Effector memory CD4-positive, alpha-beta T cell (primary cell): ENCODE measurements at places on chromosomes 7 and 10.

GRCh38 chr7:25562673-25563182 lies 334.4 kb upstream of the NPVF start:
- no peak for DNase-seq

DNA sequence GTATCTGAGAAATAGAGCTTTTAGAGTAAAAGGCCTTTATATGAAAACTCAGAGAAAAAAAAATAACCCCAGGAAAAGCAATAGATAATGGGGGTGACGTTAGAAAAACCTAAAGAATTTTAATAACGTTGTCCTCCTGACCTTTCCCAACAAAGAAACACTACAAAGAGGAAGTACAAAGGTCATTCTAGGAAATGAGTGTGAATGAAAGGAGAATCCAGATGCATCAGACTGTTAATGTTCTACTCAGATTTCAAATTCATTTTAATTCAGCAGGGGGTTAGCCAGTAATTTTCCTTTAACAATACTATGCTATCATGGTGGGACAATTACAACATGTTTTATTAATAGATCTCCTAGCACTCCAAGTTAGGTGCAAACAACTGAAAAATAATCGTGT lies 73.8 kb upstream of the CDK1 start:
- DNase-seq = no peak

DNA sequence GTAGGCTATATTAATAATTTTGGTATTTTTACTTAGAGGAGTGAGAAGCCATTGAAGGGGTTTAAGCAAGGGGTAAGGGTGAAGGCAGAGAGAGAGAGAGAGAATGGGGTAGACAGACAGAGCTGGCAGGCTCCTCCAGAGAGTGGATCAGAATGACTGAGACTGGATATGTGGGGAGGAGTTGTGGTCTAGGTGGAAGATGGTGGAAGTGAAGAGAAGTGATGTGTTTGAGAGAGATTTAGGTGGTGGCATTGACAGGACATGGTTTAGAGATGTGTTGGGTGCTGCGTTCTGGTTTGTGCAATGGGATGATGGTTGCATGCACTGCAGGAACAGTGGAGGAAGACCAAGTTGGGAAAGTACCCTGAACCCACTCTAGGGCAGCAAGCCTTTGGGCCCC lies 92.2 kb downstream of the CCNY start:
- DNase-seq = no peak

- DNase-seq = no peak
These were observed 852.4 kb downstream of the SORCS1 start for GRCh38 chr10:106312087-106312486.

- no peak for DNase-seq
These were observed 61.8 kb downstream of the EEPD1 start for GRCh38 chr7:36214608-36215456.

DNA sequence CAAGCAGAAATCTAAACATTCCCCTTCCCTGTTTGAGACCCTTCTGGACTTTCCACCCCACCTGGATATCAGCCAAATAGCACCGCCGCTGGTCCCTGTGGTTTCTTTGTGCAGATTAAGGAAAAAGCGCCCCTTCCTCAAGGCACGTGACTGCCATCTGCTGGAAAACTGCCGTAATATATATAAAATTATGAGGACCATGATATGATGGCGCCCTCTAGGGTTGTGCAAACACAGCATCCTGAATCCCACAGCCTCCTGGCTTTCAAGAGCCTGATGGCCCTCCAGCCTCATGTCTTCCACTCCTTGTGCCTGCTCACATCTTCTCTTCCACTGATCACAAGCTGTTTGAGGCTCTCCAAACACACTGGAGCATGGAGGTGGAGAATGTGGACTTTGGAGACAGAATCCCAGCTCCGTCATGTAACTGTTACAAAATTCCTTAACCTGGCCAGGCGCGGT lies 121.3 kb downstream of the MYL10 start:
- DNase-seq = no peak

GRCh38 chr10:29839826-29840515 lies 205.2 kb upstream of the SVIL start:
- DNase-seq = no peak

DNA sequence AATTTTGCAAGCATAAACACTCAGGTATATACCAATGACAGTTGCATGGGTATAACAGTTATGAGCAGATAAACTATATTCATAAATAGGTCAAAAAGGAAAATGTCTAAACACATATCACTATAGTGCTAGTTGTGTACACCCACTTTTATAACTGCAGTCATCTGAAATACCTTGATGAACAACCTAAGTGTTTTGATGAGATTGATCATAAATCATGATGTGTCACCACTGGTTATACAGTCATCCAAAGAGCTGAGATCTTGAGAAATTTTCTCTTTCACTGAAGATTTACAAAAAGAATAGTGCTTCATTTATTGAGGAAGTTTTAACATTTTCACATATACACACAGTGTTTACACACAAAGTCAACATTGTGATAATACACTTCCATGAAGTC lies 78.6 kb upstream of the SLC25A13 start:
- DNase-seq = no peak

- no peak for DNase-seq
These were observed 67.7 kb downstream of the GRK5 start for GRCh38 chr10:119275085-119275484.

- no peak for DNase-seq
These were observed 974 bp downstream of the KIF11 start for GRCh38 chr10:92593619-92594588.

DNA sequence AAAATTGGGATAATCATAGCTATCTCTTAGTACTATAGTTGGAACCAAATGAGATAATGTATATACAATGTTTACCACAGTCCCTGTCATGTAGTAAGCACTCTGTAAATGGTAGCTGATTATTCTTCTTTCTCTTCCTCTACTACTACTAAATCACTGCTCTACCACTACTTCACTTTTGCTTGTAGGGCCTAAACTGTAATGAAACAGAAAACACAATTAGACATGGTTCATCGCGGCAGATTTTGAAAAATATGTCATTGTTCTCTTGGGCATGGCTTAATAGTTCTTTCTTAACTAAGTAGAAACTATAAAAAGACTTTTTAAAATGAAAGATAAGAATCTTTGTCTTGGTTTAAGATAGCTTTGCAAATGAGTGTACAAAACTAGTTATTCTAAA lies 34.9 kb downstream of the R3HCC1L start:
- DNase-seq = no peak
